ENCODE measurements at places on chromosomes 12 and 14. TPM values are rescaled to one million over a fixed set of nuclear protein-coding genes. Genes with fewer than 3 reads are reported as not detected.

The KCNJ8 gene
- total RNA-seq: 10.9 TPM

The PTHLH gene
- not detected for total RNA-seq

The ZDHHC22 gene
- not detected for total RNA-seq

The SMOC1 gene
- 21.9 TPM for total RNA-seq

The HCFC2 gene
- 8.7 TPM for total RNA-seq

All from liver (tissue), 10 donors.